ENCODE measurements at places on chromosomes 7 and 10.

DNA sequence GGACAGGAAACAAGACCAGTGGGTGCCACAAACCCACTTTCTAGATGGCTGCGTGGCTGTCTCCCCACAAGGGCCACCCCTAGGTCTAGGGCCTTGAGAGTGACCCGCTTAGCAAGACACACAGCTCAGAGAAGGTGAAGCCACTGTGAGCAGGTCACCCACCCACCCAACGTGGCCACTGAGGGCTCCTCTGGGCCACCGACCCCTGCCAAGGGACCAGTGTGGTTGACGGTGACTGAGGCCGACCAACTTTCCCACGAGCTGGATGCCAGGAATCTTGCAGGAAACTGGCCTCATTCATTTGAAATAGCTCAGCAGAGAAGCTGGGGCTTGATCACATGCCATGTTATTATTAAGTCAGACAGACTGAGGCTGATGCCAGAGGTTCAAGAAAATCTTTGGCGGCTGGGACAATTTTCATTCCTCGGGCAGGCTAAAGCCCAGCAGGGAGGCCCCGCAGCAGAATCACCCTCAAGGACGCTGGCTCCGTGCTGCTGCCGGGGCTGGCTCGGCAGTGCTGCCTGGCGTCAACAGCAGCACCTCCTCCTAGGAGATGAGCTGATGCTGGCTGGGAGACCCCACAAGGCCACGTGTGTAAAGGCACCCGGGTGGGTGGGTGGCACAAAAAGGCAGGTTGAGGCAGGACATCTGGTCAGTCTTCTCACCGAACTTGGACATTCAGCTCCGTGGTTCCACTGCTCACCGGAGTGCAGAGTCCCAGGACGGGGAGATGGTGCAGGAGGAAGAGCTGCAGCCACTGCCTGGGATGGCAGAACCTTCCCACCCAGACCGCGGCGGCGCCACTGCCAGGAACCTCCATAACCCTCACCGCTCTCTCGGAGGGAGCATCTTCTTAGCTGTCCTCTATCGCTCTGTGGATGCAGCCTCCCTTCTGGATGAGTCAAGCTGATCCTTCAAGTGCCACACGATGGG is 57.8 kb downstream of the ZRANB1 start:
- peak; percentile 48 for DNase-seq

DNA sequence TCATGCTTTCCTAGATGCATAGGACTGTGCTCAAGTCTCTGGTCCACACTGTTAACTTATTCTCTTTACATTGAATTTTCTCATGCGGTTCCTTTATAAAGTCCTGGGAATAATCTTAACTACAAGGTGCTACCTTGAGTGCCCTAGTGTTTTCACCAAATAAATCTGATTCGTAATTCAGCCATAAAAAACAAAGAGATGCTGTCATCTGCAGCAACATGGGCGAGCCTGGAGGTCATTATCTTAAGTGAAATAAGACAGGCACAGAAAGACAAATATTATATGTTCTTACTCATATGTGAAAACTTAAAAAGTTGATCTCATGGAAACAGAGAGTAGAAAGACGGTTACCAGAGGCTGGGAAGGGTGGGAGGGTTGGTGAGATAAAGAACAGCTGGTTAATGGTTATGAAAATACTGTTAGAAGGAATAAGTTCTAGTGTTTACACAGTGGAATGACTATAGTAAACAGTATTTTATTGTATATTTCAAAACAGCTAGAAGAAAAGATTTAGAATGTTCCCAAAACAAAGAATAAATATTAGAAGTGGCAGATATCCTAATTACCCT is 38.3 kb downstream of the NT5C3A start:
- DNase-seq = no peak

DNA sequence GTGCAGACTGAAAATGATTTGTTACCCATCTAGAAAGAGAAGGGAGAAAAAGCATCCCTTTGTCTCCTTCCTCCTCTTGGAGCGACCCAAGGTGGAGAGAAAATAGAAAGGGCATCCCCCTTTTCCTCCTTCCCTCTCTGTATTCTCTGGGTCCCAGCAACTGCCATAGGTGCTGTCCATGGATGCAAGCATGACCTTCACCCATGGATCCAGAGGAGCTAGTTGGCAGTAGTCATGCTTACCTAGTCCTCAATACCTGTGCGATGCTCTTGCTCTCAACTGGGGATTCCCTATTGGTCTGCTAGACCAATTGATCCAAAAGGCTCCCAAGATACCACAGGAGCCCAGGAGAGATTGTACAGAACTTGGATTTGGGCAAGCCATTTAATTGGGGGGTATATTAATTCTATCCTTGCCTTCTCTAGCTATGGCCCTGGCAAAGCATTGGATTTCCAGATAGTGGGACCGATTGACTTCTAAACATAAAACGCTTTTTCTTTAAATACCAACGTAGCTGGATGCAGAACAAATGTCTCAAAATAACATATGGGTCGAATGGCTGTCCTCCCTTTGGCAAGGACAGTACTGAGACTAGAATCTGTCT is 547.8 kb upstream of the IGFBP3 start:
- no peak for DNase-seq

DNA sequence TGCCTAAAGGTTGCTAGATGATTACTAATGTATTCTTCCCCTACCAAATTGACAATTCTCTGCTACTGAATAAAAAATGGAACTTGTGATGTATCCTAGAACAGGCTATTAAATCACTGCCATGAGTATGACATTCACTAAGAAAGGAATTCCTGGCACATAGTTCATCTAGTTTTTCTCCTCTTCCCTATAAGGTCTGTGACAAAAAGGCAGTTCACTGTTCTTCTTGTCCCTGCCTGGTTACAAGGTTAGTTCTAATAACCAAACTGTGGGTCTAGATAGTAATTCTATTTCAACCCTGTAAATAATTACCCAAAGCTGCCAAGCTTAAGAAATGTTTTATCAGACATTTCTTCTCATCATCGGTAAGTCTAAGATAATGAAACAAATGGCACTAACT is 245.6 kb downstream of the BICC1 start:
- no peak for DNase-seq

GRCh38 chr10:43872644-43873043 is 224.0 kb upstream of the ZNF32 start:
- no peak for DNase-seq

GRCh38 chr7:151925446-151926335 is 30.6 kb upstream of the GALNTL5 start:
- no peak for DNase-seq

GRCh38 chr7:151454305-151454704 is 14.4 kb upstream of the CRYGN start:
- no peak for DNase-seq

DNA sequence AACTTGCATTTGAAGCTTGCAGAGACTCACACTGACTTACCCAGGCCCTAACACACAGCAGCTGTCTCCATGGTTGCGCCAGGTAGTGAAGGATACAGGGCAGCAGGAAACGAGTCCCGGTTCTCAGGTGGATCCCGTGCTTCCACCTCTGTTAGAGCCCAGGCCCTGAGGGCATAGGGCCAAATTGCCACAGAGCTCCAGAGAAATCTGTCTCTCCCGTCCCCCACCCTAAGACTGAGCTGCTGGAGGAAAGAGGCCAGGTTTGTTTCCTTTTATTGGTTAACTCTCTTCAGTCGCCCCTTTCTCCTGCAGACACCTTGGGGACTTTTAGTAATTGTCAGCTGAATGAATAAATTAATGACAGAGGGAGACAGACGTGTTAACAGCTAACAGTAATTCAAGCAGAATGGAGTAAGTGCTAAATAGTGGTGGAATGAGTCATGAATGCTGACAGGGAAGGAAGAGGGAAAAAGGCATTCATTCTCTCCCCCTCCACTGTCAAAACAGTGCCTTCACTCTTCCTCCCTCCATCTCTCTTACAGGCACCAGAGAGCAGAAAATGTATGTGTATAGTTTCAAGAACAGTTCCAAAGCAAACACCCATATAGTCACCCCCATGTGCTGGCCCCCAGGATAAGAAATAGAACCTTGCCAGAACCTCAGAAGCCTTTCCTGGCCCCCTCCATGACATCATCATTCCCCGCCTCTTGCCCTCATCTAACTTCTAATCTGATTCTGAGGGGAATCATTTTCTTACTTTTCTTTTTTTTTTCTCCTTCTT is 16.8 kb upstream of the DLG5 start:
- no peak for DNase-seq

All from substantia nigra (tissue), 51 donors.